ENCODE measurements at places on chromosomes 7 and 10.
A peak's percentile ranks its signal among the peaks of the same experiment; 100 is the strongest.

- no peak for DNase-seq
Measured at GRCh38 chr7:156634117-156634516, 6.5 kb upstream of the RNF32 start.

DNA sequence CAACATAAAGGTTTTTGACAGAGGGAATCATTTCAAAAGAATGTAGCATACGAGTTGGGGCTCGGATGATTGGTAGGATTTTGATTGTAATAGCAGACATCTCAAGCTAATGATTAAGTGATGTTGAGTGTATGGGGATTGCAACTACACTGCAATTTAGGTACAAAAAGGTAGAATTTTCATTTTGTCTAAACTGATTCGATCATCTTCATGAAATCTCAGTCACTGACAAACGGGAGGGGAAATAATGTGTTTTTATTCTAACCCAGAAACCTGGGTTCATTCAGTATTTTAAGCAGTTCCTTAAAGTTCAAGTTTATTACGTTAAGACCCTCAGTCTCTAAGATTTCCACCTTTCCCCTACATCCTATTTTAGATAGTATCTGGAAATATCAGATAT lies 3.9 kb upstream of the PHYHIPL start:
- DNase-seq = no peak

DNA sequence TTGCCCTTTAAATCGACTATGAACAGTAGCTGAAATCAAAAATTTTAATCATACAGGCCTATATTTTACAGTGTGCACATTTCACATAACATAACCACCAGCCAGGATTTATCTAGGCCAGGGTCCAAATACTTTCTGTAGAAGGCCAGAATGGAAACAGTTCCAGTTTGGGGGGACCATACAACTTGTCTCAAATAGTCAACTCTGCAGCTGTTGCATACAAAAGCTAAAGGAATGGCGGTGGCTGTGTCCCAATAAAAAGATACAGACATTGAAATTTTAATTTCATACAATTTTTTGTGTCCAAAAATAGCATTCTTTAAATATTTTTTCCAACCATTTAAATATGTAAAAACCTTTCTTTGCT lies 742 bp upstream of the TYSND1 start:
- no peak for DNase-seq

GRCh38 chr7:143279186-143280098 lies 5.3 kb upstream of the TMEM139 start:
- no peak for DNase-seq

GRCh38 chr10:88114368-88114767 lies 250.9 kb downstream of the PTEN start:
- peak; percentile 44 for DNase-seq

All from CD4-positive, alpha-beta T cell treated with Interleukin-17A for 4 hours (primary cell).